ENCODE measurements at places on chromosomes 12 and 14.
A peak's percentile ranks its signal among the peaks of the same experiment; 100 is the strongest.

- no peak for DNase-seq
These were observed 105.8 kb downstream of the BMP4 start for GRCh38 chr14:53850714-53851296.

GRCh38 chr12:75641031-75641780, 129.8 kb upstream of the KRR1 start:
- DNase-seq: no peak

DNA sequence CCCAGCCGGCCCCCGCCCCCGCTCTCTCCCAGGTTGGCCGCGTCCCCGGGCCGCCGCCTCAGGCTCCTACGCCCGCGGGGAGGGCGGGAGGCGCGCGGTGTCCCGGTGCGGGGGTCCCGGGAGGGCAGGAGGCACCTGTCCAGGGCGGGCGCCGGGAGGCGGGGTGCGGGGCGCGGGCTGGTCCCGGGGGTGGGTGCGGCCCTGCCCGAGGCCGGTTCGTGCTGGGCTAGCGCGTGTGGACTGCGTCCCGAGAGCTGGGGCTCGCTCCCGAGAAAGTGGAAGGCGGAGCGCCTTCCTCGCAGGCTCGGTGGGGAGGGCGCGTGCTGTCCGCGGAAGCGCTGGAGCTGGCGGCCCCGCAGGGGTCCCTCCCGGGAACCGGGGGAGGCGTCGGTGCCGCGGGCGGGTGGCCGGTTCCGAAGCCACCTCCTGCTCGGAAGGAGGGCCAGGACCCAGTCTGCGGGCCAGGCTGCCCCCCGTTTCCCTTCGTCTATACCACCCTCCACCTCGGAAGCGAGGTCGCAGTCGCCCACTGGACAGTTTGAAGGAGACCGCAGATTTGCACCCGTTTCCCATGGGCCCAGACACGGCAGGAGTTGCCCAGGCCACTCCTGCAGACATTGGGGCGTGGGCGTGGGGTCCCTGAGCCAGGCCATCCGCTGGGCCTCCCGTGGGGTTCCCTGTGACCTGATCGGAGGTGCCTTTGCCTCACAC, 636 bp downstream of the ZFYVE21 start:
- DNase-seq: no peak

DNA sequence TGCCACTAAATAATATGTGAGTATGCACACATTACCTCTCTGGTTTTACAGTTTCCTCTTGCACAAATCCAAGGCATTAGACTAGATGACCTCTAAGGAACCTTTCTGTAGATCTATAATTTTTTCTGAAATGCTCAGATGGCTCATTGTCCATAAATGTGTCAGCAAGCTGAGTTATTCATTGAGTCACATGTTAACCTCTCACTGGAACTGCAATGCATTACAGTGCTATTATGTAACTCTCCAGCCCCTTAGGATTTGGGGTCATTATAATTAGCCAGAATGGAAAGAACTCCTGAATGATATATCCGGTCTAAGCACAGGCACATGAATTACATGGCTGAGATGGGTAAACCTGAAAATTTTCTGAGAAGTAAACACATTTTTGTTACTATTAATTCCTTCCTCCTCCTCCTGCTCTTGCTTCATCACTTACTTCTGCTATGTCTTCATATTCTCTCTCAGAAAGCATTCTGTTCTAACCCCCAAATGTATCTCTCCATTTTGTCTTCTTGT, 20.3 kb upstream of the DRAM1 start:
- DNase-seq: no peak

- no peak for DNase-seq
These were observed 417.1 kb upstream of the TMTC1 start for GRCh38 chr12:30200864-30201263.

- no peak for DNase-seq
These were observed 200.4 kb downstream of the PIK3C2G start for GRCh38 chr12:18461758-18462157.

DNA sequence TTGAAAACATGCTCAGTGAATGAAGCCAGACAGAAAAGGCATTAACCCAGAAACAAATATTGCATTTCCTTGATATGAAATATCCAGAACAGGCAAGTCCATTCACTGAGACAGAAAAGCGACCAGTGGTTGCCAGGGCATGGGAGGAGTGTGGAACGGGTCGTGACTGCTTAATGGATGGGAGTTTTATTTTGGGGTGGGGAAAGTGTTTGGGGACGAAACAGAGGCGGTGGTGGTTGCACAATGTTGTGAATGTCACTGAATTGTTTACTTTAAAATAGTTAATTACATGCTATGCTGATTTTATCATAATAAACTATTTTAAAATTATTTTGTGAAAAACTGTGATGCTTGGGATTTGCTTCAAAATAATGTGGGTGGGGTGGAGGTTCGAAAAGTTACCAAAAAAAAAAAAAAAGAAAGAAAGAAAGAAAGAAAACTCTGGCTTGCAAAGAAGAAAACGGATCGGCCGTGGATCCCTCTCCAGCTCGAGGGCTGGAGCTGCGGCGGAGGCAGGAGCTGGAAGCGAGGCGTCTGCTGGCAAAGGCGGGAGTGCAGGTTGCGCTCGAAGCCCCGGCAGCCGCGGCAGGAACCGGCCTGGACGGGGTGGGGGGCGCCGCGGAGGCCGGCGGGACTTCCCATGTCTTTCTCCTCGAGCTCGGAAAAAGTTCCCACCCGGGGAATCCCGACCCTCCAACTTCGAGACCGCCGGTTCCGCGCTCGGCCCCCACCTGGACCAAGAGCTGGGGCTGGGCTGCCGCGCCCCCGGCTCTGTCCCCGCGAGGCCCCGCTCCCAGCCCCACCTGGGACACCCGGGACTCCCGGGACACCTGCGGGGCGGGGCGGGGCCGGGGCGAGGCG, 524 bp upstream of the P2RX2 start:
- peak; percentile 20 for DNase-seq

DNA sequence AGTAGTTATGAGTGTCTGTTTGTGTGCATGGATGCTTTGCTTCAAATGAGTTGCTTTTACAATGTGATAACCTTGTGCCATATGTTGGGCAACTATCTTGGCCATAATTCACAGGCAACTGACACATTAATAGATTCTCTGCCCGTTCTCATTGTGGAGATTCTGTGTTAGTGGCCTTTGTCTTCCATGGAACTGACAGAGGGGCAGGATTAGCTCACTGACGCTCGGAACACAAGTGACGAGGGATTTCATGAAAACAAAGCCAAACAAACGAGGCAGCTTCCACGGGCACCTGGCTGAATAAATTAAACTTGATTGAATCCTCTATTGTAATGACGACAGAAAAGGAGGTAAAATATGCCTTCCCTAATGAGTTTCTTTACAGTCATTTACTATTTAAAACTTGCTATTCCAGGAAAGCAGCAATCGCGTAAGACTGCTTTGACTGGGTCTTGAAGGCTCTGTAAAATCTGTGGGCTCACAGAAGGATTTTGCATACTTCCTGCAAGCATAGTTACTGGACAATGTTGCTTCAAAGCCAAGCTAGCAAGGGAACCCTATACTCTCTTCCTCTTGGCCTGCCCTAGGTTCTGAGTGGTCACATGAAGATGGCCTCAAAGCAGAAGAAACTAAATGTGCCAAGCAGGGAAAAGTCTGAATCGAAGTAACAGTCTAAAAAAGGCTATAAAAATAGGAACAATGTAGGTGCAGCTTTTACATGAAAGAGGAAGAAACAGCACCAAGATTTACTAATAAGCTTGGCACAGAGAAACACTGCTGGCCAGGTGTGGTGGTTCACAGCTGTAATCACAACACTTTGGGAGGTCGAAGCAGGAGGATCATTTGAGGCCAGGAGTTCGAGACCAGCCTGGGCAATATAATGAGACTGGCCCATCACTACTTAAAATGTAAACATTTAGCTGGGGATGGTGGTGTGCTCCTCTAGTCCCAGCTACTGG, 28.1 kb upstream of the SINHCAF start:
- DNase-seq: peak; percentile 43

All from NCI-H1930 (cell line).